ENCODE measurements at places on chromosomes 2 and 18.
A peak's percentile ranks its signal among the peaks of the same experiment; 100 is the strongest.

DNA sequence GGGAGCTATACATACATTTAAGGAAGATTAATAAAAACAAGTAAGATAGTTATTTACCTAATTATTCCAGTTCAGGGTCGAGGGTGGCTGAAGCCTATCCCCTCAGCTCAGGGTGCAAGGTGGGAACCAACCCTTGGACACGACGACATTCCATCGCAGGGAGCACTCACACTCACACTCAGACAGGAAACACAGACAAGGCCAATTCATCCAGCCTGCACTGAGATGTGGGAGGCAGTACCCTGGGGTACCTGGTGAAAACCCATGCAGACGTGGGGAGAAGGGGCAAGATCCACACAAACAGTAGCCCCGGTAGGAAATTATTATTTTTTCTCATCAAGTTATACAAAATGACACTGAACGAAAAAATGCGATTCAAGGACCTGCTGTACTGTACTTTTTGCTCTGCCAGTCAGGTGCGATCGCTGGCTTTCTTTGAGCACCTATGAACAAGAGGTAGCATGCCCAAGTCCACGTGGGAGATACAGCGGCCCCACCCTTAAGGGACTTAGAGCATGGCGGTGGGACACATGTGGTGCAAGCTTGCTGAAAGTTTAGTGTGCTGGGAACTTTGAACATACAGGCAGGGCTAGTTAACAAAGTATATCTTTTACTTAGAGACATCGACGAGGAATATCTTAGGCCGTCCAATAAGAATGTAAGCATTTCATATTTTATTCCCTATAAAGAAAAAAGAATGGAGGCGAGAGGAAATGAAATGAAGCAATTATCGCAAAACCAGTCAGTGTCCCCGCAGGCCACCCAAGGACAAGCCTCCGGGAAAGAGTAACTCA, 624 bp downstream of the METTL8 start:
- DNase-seq: peak; percentile 53

GRCh38 chr2:112634153-112634873, 11.4 kb upstream of the SLC20A1 start:
- DNase-seq: peak; percentile 43

DNA sequence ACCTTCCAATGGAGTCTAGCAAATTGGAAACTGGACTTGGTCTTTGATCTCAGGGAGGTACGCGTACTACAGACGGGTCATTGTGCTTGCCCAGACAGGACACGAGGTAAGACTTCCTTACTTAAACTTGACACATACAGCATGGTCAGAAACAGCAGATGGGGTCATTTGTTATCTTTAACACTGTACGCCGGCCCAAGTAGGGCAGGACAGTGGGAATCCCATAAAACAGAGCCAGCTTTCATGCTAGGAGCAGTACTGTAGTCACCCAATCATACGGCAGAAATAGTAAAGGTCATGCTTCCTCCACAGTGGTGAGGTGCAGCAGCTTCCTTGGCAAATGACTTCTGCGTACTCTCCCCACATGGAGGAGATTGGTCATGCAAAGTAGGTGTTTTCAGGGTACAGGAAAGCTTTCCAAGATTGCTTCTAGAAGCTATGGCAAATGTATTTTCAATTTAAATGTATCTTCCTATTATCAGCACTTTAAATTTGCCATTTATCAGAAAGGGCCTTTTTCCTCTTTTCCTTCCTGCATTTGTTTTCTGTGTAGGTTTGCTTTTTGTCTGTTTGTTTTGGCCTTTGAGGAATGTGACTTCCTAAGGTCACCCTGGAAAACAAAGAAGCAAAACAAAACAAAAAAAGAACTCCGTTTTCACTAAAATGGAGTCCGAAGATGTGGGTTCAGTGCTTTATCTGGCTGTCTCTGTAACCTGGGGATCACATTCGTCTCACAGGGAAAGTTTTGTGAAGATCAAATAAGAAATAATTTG, 74.0 kb upstream of the DSG1 start:
- no peak for DNase-seq

DNA sequence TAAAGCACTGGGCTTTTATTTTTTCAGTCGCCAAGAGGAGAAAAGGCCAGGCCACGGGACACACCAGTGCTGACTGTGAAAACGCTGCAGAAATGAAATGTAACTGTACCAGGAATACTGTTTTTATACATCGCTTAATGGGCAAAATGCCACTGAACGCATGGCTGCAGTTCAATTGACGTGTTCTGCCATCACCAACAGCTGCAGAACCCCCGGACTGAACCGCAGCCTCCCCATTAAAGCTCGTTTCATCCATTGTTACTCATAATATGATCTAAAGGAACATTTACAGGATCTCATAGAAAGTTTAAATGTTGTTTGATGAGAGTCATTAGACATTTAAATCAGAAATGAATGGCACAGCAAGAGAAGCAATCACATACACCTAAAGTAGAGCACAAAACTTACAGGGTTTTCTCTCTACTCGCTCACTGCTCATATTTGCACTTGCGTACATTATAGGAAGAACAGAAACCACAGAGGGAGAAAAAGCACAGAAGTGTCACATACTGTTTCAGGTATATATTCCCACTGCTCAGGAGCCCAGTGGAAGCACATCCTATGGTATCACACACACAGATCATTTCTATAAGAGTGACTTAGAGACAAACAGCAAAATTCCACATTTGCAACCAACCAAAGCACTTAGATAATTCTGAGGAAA, 35.3 kb downstream of the TCF4 start:
- DNase-seq: no peak

GRCh38 chr2:18117592-18117991, 239.1 kb downstream of the KCNS3 start:
- DNase-seq: peak; percentile 15

GRCh38 chr2:164510895-164511294, 110.4 kb downstream of the GRB14 start:
- DNase-seq: no peak

GRCh38 chr2:120105360-120105759, 92.5 kb downstream of the EPB41L5 start:
- DNase-seq: peak; percentile 24

DNA sequence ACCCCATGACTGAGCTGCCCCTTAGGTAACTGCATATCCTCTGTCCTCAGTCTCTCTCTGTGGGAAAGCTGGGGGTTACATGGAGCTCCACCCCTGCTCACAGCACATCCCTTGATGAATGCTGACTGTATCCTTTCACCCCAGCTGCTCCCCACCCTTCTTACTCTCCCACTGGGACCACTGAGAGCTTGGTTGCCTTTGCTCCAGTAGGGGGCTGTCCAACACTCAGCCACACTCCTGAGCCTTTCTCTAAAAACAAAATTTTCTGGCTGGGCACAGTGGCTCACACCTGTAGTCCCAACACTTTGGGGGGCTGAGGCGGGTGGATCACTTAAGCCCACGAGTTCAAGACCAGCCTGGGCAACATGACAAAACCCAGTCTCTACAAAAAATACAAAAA, 89.2 kb upstream of the MSH2 start:
- no peak for DNase-seq

DNA sequence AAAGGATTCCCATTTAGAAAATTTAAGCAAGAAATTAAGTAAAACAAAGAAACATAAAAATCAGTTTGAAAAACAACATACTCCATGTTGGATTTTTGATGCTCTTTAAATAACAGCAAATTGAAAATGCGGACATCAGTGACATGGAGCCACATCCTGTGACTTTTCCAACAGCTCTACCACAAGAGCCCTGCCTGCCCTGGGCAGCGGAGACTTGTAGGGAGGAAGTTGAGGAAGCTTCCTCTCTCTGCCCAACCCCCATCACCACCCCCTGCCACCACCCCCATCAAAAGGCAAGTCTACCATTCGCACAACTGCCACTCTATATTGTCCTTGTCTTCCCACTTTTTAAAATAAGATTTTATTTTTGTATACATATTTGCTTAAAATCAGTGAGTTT, 32.8 kb upstream of the DAPL1 start:
- no peak for DNase-seq

- DNase-seq: no peak
Observed at GRCh38 chr2:46335391-46336282, 38.4 kb downstream of the EPAS1 start.

DNA sequence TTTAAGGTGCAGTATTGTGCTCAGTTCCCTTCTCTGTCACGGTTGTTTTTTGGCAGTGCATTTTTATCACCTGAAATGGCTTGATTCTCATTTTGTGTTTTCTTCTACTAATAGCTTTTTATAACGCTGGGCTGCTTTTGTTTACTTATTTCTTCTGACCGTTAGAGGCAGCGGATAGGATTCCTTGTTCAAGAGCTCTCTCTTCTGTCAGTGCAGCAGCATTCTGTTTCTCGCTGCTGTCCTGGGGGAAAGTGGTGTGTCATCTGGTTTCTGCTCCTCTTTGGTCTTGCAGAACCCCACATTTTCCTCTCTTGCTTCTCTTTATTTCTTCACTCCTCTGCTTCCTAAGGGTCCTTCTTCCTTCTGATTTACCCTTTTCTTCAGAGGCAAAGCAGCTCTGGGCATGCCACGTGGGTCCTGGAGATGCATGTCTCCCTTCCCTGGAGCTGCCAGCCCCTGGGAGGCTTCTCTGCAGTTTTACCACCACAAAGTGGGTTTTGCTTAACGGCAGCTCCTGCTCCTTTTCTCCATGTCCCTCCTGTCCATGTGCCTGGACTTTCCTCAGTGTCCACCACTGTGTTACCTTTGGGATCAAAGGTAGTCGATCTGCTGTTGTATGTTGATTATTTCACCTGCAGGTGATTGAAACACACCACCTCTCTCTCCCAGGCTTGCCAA, 47.3 kb upstream of the SNTG2 start:
- DNase-seq: no peak

DNA sequence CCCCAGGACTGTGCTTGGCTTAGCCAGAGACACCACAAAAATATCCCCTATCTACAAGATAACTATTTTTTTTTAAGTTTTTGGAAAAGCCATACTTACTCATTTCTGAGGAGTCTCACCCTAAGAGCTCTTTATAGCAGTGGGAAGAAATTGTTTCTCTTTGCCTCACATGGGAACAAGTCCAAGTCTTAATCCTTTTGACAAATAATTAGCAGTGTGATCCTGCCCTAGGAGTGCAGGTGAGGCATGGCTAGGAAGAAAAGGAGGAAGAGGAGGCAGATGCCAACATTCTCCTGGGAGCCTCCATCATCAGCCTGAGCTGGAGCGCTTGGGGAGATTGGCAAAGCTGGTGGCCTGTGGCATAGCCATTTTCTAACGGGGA, 115.6 kb downstream of the STPG4 start:
- no peak for DNase-seq

DNA sequence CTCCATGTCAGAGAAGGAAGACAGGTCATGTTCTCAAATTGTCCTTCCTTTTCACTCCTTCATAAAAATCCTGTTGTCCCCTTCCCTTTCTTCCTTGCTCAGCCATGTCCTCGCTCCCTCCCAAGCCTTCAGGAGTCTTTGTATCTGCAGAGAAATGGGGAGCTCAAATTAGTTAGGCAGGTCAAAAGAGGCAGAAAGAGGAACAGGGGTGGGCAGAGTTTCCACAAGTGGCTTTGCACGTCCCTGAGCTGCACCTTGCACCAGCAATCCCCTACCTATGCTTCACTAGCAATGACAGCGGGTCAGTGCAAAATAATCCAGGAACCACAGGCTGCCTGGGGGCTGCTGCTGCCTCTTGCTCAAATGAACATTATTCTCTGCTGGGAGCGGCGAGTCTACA, 152.1 kb upstream of the ITGA6 start:
- DNase-seq: no peak

DNA sequence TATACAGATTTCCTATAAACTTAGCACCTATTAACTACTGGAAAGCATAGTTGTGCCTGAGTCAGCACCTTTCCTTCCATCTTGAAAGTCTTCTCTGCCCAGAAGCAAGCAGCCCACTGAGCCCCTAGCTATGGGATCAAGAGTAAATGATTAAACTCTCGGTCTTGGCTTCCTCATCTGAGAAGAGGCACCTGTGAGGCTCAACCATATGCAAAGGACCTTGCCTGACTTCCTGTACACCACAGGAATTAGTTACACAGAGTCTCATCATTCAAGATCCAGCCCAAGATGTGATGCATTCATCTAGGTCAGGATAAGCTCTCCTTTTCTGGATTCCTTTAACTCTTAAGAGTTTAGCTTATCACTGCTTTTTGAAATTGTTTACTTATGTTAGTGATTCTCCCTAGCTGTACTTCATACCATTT, 96.0 kb downstream of the CDH2 start:
- no peak for DNase-seq

DNA sequence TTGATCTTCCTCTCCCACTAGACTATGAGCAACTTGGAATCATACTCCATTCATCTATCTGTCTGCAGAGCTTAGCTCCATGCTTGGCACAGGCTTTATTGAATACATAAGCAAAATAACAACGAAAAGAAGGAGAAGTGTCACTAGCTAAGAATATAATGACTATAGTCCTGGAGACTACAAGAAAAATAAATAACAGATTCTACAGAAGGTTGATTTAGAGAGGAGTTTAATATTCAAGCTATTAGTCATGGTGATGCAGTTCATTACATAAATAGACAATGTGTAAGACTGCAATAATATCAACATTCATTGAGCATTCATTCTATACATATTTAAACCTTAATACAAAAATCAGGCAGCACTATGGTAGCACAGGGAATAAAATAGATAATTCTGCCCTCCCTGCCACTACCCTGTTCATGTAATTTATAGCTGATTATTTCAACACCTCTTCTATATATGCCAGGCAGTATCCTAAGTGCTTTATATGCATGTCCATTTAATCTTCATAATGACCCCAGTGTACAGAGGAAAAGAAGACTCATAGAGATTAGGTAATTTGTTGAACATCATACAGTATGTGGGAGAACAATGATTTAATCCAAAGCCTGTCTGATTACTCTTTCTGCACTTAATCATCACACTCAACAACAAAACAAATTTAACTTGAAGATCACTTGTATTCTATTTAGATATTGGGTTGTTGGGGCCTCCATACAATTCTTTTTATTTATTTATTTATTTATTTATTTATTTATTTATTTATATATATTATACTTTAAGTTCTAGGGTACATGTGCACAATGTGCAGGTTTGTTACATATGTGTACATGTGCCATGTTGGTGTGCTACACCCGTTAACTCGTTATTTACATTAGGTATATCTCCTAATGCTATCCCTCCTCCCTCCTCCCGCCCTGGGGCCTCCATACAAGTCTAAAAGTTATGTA, 165.3 kb downstream of the RNF152 start:
- DNase-seq: no peak

DNA sequence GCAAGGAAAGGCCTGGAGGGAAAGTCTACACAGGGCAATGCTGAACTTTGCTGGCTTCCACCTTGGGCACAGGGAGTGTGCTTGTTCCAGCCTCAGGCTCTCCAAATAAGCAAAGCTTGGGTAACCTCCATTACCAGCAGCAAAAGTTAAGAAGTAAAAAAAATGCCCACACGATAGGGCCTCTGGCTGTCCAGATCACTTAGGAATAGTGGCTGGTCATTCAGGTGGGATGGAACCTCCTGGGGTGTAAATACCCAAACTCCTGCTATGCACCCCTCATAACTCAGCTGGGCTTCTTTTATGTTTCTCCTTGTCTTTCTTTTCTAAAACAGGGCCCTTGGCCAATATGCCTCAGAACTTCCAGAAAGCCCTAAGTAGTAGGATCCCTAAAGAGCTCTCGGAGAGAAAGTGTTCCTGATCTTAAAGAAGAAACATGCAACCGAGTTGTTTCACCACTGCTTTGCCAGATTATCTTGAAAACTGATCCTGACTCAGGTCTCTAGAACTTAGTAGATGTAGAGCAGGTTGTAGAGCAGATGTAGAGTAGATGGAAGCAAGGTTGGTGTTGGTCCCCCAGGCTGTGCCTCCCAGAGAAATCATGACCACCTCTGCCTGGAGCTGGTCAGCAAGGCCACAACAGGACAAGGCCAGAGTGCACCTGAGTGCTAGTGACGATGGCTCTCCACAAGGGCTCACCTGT, 2.0 kb upstream of the OSR1 start:
- DNase-seq: peak; percentile 24

All from GM13976 (cell line).